ENCODE measurements at places on chromosomes 4 and X.
A peak's percentile ranks its signal among the peaks of the same experiment; 100 is the strongest.

DNA sequence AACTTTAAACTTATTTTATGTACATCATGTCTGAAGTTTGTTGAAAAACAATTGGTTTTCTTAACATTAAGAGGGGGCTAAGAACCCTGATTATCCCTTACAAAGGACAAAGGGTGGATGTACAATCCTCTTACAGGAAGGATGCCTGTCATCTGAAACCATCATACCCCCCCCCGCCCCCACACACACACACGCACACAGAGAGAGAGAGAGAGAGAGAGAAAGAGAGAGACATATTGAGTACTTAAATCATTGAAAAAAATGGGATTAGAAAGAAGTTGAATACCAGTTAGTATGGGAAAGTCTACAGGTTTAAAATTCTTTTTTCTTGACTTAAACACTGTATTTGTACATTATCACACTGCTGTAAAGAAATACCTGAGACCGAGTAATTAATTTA is 10.9 kb upstream of the PGM2 start:
- DNase-seq: no peak

DNA sequence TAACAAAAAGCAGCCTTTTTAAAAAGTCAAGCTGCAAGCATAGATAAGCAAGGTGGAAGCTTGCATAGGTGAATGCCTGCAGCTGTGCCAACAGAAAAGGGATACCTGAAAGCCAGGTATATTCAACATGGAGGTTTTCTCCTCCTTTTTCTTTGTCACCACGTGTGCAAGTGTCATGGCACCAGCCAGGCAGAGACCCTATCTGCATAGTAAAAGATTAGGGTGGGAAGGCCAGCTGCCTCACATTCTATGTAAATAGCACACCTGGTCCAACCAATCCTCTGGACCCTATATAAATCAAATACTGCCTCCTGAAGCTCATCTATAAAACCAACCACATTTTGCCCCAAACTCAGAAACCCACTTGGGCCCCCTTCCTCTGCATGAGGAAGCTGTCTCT is 28.0 kb upstream of the PLK4 start:
- no peak for DNase-seq

DNA sequence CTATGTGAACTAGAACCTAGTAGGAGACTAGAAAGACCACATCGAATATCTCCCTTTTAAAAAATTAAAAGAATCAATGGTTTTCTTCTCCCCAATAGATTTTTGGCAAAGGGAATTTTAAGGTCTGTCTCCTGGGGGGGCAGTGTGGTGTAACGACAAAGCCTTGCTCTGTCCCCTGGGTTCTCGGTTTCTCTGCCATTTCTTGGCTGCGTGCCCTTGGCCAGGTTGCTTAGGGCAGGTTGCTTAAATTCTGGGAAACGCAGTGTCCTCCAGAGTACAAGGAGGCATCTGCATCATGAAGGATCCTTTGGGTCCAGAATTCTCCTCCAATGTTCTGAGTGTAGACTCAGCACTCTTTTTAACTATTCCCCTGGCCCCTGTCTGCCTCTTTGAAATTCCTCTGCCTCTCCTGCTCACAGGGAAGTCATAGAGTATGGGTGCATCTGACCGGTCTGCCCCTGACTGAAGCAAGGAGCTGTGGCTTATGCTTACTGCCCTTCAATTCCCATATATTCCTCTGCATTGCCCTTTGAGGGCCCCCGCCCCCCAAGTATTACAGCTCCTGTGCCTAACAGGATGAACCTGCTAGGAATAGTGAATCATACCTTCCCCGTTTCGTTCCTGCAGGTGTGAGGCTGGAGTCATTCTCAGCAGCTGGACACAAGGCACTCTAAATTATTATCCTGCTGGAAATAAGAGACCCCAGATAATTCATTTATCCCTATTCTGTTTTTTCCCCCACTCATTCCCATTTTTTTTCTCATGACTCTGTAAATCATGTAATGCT is 2.2 kb downstream of the KIT start:
- DNase-seq: no peak

- no peak for DNase-seq
Measured at GRCh38 chrX:98931216-98931615, 1478.9 kb downstream of the PCDH19 start.

- DNase-seq: no peak
Measured at GRCh38 chr4:102705391-102705935, 55.3 kb downstream of the MANBA start.

DNA sequence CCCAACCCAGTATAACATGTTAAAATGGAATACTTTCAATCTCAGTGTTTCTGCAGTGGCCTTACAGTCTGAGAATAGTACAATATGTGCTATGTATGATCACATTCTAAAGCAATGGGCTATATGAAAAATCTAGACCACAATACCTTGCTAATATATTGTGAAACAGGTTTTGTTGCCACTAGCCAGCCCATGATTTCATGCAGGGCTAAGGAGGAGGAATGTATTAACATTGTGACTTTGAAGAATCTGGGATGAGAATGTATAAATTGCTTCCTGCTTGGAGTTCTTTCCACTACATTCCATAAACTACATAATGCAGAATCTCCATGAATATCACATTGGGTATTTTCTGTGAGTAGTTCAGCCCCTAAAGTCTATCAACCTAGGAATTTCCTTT is 935.4 kb upstream of the GRIA3 start:
- no peak for DNase-seq

- no peak for DNase-seq
Measured at GRCh38 chr4:1291091-1291490, 1.4 kb downstream of the MAEA start.

DNA sequence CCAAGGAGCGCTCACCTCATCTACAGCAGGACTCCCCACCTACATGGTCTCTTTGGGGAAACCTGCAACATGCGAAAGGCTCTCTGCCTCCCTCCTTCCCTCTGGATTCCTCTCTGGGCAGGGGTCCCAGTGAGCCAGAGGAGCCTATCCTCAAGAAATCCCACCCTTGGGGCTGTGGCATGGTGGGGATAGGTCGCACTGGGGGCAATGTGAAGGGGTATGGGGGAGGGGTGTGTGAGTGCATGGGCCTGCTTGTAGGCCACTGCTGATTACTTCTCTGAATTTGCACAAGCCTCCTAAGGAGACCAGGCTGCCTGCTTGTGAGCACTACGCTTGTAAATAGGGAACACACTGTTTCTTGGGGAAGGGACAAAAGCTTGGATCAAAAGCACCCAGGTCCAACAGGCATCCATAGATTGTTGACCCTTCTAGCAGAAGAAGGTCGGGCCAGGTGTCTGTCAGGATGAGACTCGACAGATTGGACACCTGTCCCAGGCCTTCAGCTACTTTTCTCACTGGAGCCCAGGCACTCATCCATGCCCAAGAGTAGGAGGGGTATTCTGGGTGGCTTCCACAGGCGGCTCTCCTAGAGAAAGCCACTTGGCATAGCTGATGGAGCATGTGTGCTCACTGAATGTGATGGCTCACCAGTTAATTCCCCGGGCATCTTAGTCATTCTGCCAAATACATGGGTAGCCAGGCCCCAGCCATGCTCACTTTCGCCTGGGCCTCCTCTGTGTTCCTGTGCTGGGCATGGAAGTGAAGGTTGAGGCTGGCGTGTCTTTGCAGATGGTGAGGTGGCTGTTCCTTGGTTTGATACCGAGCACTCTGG is 75.0 kb downstream of the NBDY start:
- DNase-seq: no peak

- DNase-seq: peak; percentile 80
Measured at GRCh38 chr4:147355847-147356246, 125.0 kb upstream of the EDNRA start.

- no peak for DNase-seq
Measured at GRCh38 chr4:4984186-4984585, 35.1 kb downstream of the CYTL1 start.

DNA sequence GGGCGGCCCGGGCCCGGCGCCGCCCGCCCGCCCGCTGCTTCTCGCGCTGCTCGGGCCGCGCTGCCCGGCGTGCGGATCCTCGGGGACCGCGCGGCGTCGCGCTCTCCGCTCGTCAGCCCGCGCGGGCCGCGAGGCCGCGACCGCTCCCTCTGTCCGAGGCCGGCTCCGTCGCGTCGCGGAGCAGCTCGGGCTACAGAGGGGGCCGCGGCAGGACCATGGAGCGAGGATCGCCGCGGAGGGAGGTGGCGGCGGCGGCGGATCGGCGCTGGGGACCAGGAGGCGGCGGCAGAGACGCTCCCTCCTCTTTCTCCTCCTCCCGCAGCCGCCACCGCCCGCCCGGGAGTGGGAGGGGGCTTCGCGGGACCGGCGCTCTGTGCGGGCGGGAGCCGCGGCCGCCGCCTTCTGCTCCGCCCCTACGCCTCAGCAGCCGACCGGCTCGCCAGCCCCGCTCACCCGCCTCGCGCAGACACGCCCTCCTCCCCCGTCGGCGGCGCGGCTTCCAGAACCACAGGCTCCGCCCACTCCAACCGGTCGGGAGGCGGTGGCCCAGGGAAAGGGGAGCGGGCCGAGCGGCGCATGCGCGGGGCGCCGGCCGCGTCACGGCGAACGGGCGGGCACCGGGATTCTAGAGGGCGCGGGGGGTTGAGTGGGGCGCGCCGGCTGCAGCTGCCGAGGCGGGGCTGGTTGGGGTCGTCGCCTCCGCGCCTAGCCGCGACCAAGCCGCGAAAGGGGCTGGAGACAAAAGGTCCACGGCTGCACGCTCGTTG is at the start of gene CASK:
CASK (minus strand) TSS at position 344 of the 767 bp plus-strand sequence. CDS start 566 bp downstream, outside the sequence.
- peak; percentile 49 for DNase-seq

- DNase-seq: no peak
Measured at GRCh38 chrX:47817421-47817820, 19.3 kb upstream of the ZNF81 start.

DNA sequence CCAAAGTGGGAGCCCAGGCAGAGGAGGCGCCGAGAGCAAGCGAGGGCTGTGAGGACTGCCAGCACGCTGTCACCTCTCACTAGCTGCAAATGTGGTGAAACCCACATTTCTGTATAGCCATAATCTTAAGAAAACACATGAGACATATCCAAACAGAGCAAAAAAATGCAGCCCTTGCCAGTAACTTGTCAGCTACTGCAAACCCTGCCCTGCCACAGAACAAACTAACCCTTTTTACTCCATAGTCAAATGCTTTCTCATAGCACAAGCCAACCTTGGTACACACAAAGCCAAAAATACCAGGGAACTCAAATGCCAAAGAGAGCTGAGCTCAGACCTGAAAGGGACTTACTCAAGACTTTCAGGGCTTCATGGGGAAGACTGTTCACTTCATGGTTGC is 14.9 kb upstream of the NXF3 start:
- DNase-seq: no peak

GRCh38 chrX:151984902-151985301 is 10.4 kb upstream of the GABRE start:
- no peak for DNase-seq

GRCh38 chr4:80412322-80412721 is 76.8 kb downstream of the CFAP299 start:
- no peak for DNase-seq

DNA sequence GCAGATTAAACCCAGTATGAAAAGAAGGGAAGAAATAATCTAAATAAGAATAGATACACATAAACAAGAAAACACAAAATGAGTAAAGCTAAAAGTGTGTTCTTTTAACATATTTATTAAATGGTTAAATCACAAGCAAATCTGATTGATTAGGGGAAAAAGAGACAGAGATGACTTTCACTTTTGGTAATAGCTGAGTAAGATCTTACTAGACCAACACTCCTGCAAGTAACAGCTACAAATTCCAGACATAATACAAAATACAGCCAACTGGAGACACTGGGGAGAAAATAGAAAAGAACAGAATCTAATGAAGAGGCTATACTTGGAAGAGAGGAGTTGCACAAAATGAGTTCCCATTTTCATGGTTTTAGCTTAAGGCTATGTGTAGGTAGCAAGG is 33.5 kb downstream of the OR13H1 start:
- no peak for DNase-seq

- DNase-seq: no peak
Measured at GRCh38 chr4:108762559-108763225, at the start of gene ETNPPL. ETNPPL (minus strand) TSS chr4:108763053; CDS start chr4:108762898, 155 bp downstream.

DNA sequence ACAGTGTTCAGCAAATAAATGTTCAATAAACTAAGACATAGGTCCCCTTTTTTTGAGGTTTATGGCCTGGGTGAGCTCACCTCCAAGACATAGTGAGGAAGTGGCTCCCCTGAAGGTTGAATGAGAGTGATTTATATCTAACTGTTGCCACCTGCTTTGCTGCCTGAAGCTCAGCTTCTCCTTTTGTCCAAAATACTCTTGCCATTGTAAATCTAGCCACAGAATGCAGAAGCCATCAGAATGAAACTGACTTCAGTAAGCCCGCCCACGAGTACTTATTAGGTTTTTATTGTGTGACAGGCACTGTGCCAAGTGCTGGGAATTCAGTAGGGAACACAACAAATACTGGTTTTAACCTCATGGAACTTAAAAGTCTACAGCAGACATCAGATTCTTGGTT is 18.0 kb downstream of the SPINK2 start:
- DNase-seq: no peak

DNA sequence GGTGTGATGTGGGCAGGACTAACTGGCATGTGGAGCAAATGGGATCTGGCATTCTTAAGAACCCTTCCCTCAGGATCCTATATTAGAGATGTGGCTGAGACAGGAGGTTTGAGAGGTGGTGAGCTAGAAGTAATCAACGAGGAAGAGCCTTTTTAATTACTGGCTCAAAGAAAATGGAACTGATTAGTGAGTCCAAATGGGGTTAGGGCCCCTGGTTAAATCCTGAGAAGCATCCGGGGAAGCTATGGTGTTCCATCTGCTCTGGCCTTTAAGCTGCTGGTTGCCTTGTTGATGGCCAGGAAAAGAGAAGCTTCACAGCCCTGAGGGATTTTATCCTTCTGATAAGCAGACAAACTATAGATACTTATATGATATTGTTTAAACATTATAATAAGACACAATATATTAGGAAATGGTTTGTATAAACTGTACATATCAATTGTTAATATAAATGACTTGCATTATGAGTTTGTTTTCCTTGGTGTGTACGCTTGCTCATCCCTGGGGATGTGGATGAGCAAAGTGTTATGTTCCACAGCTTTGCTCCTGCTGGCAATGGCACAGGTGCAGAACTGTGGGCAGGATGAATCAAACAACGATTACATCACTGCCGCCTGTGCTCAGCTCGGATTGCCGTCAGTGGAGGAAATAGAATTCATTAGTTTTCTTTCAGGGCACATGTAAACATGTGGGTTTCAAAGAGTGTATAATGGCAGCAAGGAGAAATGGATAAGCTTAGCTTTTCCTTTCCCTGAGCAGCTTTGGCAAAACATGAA is 328.6 kb upstream of the ARX start:
- no peak for DNase-seq

DNA sequence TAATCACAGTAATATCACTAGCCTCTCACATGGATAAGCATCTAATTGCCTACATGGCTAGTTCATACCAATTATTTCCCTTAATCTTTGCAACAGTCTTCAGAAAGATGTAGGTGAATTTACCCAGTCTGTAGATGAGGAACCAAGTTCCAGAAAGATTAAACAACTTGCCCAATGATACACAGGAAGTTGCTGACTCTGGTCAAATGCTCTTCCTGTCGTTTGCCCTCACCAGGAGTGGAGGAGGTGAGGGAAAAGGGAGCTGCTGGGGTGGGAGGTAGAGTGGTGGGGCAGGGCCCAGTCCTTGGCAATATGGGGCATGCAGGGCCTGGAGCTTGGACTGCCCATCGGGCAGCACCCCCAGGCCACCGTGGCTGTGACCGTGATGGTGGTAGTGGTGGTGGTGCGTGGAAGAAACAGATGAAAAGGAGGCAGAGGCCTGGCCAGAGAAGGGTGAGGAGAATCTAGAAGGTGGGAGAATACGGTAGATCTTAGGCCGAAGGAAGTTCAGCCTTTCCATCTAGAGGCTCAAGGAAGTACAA is 2.3 kb upstream of the KDM5C start:
- no peak for DNase-seq

GRCh38 chr4:7387925-7388324 is 46.8 kb downstream of the PSAPL1 start:
- no peak for DNase-seq

All from HS-5 (cell line).